ENCODE measurements at places on chromosomes 1 and 21.

DNA sequence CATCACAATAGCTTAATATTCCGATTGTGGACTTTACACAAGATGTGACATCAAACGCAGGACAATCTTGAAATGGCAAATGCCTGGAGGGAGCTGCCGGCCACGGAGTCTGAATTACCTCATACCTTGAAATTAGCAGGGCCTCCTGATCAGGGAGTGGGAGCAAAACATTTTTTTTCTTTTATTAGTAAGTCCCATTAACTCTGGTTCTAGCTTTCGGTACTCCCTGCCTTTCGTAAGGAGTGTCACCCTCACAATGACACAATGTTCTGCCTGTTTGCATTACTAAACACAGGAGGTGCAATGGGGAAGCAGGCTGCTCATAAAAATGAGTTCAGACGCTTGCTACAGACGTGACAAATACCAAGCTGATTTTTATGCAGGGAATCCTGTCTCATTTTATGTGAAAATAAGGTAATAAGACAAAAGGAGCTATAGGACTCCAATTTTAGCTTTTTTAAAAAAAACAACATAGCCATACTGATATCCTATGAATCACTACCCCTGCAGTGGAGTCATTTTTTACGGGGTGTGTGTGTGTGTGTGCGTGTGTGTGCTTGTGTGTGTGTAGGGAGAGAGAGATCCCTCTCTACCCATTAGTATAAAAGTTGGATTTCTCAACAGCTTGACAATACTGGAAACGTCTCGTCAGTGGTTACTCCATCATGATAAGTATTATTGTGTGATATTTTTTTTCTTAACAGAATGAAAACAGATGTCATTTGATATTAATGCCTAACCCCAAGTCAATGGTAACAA, 205.1 kb upstream of the RUNX1 start:
- no peak for DNase-seq

GRCh38 chr1:22611530-22611947, 24.9 kb upstream of the C1QA start:
- no peak for DNase-seq

DNA sequence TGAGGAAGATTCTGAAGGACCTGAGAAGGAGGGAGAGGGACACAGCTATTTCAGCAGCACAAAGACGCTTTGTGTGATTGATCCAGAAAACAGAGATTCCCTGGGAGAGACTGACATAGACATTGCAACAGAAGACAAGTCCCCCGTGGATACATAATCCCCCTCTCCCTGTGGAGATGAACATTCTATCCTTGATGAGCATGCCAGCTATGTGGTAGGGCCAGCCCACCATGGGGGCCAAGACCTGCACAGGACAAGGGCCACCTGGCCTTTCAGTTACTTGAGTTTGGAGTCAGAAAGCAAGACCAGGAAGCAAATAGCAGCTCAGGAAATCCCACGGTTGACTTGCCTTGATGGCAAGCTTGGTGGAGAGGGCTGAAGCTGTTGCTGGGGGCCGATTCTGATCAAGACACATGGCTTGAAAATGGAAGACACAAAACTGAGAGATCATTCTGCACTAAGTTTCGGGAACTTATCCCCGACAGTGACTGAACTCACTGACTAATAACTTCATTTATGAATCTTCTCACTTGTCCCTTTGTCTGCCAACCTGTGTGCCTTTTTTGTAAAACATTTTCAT, 161.3 kb upstream of the SGIP1 start:
- DNase-seq, result no peak

- DNase-seq, result no peak
Observed at GRCh38 chr21:15433091-15433490, 296.7 kb upstream of the USP25 start.

GRCh38 chr1:229342656-229343569, at the start of gene CCSAP:
TSS of gene CCSAP (minus strand) at chr1:229343047. CDS start at chr1:229342465, 582 bp downstream.
- DNase-seq, result no peak

DNA sequence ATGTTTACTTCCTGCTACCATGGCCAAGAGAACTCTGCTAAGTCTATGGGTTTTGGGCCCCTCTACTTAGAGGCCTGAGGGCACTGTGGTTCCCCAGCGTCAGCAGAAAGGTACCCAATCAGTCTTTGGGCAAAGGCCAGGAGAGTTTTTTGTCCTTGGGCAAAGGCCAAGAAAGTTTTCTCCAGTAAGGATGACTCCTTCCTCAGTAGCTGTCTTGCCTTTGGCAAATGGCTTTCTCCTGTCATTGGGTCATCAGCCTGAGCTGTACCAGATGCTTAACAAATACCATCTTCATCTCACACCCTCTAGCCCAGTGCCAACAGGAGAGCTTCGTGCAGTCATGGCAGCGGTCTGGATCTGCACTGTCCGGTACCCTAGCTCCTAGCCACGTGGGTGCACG, 199.3 kb upstream of the TMEM51 start:
- no peak for DNase-seq

DNA sequence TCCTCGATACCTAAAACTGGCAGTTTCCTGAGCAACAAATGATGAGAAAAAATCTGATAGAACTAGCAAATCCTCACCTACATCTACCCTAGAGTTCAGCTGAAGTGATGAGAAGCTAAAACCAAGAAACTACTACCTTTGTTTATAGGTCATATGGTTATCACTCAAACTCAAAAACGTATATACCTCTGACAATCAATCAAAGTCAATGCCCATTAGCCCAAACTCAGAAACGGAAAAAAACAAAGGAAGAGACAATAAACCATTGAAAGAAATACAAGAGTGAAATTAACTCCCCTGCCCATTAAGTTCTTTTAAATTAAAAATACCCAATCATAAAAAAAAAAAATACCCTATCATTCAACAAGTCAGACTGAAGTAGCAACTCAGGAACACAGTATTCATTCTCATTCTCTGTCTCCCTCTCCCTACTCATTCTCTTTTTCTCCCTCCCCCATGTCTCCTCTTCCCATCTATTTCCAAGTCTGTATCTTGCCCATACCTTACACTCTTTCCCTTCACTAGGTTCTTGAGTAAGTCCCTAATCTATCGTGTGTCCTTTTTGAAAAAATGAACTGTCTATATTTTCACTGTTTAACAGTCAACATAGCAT, 6.8 kb downstream of the CDC42BPA start:
- no peak for DNase-seq

DNA sequence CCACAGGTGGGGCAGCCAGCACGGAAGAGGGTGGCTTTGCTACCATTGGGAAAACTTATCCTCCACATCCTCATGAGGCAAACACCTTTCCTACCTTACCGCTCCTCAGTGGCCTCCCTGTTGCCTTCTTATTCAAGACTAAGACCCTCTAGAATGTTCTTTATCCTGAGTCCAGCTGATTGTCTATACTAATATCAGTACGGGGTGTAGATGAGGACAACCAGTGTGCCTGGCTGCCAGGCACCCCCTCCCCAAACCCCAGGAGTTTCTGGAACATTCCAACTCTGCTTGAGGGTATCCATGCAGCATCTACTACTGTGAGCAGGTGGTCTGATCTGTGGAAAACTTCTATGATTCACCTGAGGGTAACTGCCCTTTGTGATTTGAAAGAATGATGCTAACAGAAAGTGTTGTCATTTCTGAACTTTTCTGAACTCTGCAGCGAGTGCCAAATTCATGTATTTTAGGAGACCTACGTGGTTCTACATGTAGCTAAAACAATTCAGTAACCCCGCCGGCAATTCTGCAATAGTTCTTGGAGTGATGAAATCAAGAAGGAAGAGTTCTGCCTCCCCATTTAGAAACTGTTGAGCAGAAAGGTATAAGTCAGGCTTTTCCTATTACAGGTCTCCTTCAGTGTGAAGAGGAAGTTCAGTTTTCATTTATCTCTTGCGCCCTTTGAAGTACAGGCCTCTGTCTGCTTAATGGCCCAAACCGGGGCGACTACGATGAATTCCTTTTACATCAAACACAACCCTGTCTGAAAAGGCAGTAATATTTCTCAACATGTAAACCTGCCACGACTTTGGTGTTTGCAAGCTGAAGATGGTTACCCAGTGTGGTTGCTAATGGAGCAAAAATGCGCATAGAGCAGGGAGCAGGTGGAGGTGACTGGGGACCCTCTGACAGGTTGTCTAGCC, 80.4 kb downstream of the RUNX1 start:
- no peak for DNase-seq

- DNase-seq, result no peak
Observed at GRCh38 chr1:154881820-154882535, 11.9 kb upstream of the KCNN3 start.

GRCh38 chr1:72202761-72203160, 79.6 kb downstream of the NEGR1 start:
- DNase-seq, result no peak

- DNase-seq, result no peak
Observed at GRCh38 chr1:154729031-154729442, 121.1 kb upstream of the ADAR start.

DNA sequence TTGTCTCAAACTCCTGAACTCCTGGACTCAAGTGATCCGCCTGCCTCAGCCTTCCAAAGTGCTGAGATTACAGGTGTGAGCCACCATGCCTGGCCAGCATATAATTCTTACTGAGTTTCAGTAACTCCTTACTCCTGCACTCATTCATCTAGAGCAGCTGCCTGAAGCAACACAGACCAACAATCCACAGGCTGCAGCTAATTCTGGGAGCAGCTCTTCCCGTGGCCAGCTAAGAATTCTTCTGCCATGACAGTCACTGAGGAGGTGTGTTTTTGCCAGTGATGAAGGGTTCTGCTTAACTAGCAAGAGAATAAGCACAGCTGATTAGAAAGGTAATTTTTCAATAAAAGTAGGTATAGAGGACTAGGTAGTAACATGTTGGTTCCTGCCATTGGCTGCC, 5.4 kb downstream of the VTCN1 start:
- no peak for DNase-seq

GRCh38 chr1:206461602-206462455, 8.4 kb upstream of the IKBKE start:
- DNase-seq, result peak; percentile 71

GRCh38 chr1:205664399-205665017, 15.8 kb downstream of the SLC45A3 start:
- DNase-seq, result no peak

- no peak for DNase-seq
Observed at GRCh38 chr1:31571340-31572295, 4.7 kb upstream of the TINAGL1 start.

DNA sequence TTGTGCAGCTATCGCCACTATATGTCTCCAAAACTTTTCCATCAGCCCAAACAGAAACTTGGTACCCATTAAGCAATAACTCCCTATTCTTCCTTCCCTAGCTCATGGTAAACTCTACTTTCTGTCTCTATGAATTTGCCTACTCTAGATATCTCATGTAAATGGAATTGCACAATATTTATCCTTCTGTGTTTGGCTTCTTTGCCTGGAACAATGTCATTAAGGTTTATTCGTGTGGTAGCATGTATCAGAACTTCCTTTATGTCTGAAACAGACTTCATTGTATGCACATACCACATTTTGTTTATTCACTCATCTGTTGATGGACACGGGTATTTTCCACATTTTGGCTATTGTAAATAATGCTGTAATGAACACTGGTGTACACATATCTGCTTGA, 40.7 kb upstream of the CD34 start:
- DNase-seq, result no peak

GRCh38 chr1:52502789-52503188, 50.1 kb downstream of the TUT4 start:
- no peak for DNase-seq

GRCh38 chr1:152735648-152736047, 22.2 kb upstream of the KPRP start:
- no peak for DNase-seq

DNA sequence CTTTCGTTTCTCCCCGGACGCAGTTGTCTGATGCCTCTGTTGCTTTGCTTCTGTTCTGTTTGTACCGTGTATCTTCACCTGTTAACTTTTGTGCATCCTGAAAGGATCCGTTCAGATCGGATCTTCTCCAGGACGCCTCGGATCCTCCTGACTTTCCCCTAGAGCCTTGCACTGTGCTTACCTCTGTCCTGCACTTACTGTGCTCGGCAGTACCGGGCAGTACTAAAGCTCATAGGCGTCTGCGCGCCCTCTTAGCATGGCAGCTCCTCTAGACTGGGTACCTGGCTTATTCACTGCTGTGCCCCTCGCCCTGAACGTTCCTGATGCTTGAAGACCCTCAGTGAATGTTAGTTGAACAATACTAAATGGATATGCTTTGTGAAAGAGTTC, 934 bp downstream of the SCP2 start:
- no peak for DNase-seq

DNA sequence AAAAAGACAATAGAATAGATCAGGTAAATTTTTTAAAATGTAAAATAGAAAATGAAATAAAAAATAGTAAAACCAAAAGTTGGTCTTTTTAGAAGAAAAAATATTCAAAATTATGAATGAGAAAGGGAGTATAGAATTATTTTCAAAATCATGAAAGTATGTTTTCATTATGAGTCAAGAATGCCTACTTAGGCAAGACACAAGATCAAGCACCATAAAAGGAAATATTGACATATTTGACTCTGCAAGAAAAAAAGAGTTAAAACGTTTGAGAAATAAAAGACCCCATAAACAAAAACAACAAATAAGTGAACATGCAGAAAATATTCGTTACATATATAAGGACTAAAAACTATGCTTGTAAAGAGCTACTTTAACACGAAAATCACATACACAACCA, 4.8 kb upstream of the COX20 start:
- DNase-seq, result no peak

DNA sequence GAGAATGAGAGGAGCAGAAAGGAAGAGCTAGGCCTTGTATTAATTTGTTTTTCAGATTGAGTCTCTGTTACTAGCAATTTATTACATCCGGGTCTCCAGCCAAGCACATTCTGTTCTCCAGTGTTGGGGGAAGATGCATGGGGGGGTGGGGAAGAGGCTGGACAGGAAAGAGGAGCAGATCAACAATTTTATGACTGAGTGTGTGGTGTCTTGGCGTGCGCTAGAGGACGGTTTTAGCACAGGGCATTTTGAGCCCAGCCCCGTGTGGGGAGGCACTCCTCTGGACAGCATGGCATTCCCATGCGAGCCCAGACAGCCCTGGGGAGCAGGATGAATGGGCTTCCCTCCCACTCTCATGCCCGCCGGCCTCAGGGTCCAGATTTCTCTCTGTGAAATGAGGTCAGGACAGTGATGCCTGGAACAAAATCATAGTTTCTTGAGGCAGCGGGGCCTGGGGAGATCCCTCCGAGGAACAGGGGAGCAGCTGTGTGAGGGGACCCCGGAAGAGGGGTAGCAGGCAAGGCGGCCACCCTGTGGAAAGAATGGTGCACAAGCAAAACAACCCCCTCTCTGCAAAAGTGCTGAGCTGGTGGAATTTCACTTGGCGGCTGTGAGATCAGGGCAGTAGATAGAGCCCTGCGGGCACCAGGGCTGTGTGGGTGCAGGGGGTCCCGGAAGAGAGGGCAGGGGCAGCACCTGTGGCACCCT, 16.3 kb downstream of the SOX13 start:
- no peak for DNase-seq

GRCh38 chr1:219381396-219381795, 207.7 kb downstream of the LYPLAL1 start:
- no peak for DNase-seq

DNA sequence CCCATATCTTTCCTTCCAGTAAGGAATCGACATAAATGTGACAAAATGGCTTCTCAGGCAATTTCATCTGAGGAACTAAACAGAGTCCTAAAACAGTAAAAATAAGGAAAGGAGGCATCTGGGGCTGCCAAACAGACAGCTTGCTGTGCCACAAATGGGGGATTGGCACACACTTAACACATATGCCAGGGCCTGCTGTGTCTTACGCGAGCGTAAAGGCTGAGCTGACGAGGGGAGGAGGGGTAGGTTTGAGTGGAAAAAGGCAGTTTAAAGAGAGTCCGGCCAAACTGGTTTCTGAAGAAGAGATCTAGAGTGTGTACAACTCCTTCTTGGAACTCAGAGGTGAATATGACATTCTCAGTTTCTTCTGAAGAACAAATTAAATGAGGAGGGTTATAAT, 244.1 kb upstream of the MAP1LC3C start:
- no peak for DNase-seq

- DNase-seq, result no peak
Observed at GRCh38 chr1:111436726-111437125, 9.2 kb upstream of the OVGP1 start.
